NCI-H1048 (cell line): ENCODE measurements at places on chromosomes 16 and 17.

- no peak for DNase-seq
Observed at GRCh38 chr17:43958748-43959352, 5.1 kb upstream of the PYY start.

GRCh38 chr17:40472733-40473452, 28.5 kb downstream of the TNS4 start:
- DNase-seq: no peak

GRCh38 chr17:39653662-39654331, 11.4 kb upstream of the TCAP start:
- no peak for DNase-seq

- no peak for DNase-seq
Observed at GRCh38 chr17:40022961-40023541, 7.8 kb downstream of the CSF3 start.

GRCh38 chr17:45936610-45937009, 42.3 kb downstream of the MAPT start:
- no peak for DNase-seq

- DNase-seq: no peak
Observed at GRCh38 chr16:72612256-72612655, 435.7 kb downstream of the ZFHX3 start.

GRCh38 chr17:2049333-2050299, 5.3 kb upstream of the HIC1 start:
- peak; percentile 61 for DNase-seq
